GM19239 (cell line): ENCODE measurements at places on chromosomes 4 and X.

GRCh38 chrX:48003367-48003757 lies 427 bp downstream of the ZNF182 start:
- DNase-seq = no peak

GRCh38 chr4:86117705-86118302 lies 242.0 kb downstream of the MAPK10 start:
- DNase-seq = no peak

GRCh38 chr4:97577004-97577403 lies 566.3 kb downstream of the STPG2 start:
- DNase-seq = no peak

- no peak for DNase-seq
Measured at GRCh38 chr4:87953826-87954225, 21.7 kb upstream of the SPP1 start.

DNA sequence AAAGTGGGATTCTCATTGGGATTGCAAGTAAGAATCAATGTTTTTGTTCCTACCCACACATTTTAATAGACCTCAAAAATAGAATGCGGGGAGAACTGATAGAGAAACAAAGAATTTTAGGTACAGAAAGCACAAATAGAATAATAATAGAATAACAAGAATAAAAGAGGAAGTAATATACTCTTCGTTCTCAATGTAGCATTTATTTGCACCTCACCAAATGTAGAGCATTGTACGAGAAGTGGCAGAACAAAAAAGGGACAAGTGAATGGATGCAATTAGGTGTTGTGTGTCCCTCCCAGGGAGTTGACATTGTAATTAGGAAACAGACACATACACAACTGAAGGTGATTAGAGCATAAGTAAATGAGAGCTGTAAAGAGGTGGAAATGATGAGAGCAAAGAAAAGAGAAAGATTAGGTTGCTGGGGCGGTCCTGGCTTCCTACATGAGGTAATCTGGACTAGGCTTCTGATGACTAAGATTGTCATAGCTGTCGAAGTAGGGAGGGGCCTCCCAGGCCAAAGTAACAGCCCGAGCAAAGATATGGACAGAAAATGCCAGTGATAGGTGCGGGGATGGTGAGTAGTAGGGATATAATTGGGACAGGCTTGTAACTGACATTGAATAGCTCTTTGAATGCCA lies 10.4 kb downstream of the RAB9A start:
- no peak for DNase-seq

GRCh38 chrX:16067886-16068515 lies 55.4 kb upstream of the GRPR start:
- no peak for DNase-seq

GRCh38 chrX:153395613-153396319 lies 5.4 kb downstream of the PNMA6E start:
- DNase-seq = no peak

GRCh38 chr4:153465615-153466080 lies 512 bp upstream of the TMEM131L start:
- no peak for DNase-seq

GRCh38 chr4:110487873-110488272 lies 11.9 kb downstream of the ENPEP start:
- no peak for DNase-seq

GRCh38 chrX:69207216-69207615 lies 42.0 kb upstream of the PJA1 start:
- DNase-seq = no peak
